Sigmoid colon (tissue), 7 donors: ENCODE measurements at places on chromosomes 7 and 10. TPM values are rescaled to one million over a fixed set of nuclear protein-coding genes. Genes with fewer than 3 reads are reported as not detected.

DNA sequence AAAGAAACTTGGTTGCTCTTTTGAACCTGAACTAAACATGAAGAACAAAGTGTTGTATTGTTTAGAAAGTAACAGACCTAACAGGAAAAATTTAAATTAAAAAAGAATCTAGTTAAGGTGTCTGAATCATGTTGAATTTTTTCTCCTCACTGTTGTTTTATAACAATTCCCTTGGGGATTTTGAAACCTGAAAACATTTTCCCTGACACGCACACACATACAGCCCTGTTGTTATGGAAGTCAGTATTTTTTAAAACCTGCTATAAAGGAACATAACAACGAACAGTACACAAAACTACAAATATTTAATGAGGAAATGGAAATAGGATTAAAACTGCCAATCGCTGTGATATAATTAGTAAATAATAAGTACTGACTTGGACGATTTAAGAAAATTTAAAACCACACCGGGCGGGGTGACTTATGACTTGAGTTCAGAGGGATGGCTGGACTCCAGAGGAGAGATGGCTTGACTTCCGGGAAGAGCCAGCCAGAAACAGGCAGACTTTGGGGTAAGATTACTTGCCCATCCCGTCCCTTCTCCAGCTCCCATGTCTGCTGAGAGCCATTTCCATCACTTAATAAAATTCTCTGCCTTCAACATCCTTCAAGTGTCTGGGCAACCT is 16.2 kb upstream of the SPOCK2 start:
- H3K4me3 ChIP-seq: no peak overlapping the region
- H3K36me3 ChIP-seq: no peaks in the 10 kb centered on the region
- DNase-seq: no peak
- no peak overlapping the region for H3K27ac ChIP-seq
- no peaks in the 10 kb centered on the region for H3K4me1 ChIP-seq
- H3K27me3 ChIP-seq: no peaks in the 10 kb centered on the region

GRCh38 chr7:116139007-116139406 is 71.3 kb upstream of the TES start:
- DNase-seq: no peak
- H3K27me3 ChIP-seq: no peaks in the 10 kb centered on the region
- no peaks in the 10 kb centered on the region for H3K36me3 ChIP-seq

- H3K4me1 ChIP-seq: no peaks in the 10 kb centered on the region
- H3K4me3 ChIP-seq: no peak overlapping the region
- DNase-seq: no peak
- no peaks in the 10 kb centered on the region for H3K27me3 ChIP-seq
Measured at GRCh38 chr7:49885593-49886285, 112.3 kb downstream of the VWC2 start.

DNA sequence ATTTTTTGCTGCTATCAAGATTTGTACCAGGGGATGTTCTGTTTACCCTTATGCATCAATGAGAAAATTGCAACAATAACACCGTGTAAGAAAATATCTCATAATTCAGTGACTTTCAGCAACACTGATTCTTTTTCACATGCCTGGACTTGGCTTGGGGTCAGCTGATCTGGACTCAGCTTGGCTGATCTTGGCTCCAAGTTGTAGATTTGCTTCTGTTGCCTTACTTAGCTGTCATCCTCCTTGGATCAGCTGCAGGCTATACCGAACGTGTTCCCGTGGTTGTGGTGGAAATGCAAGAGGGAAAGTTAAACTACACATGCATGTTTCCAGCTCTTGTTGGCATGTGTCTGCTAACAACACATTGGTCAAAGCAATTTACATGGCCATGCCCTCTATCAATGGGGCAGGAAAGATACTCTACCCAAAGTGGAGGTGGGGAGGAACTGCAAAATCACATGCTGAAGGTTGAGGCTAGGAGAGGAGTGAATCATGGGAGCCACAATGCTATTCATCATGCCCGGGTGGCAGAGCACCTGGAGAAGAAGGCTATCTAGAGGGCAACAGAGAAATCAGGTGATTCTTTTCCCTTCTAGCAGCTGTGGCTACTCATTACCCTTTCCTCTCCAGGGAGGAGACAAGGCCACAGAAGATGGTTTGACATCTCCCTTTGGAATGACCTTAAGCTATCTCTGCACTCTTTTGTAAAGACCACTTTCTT is 1276.3 kb upstream of the AUTS2 start:
- H3K27me3 ChIP-seq: no peaks in the 10 kb centered on the region
- DNase-seq: no peak
- H3K27ac ChIP-seq: peak overlapping the region; percentile 42
- H3K4me1 ChIP-seq: peaks cover 13% of the 10 kb centered on the region
- no peaks in the 10 kb centered on the region for H3K36me3 ChIP-seq
- no peak overlapping the region for H3K4me3 ChIP-seq

DNA sequence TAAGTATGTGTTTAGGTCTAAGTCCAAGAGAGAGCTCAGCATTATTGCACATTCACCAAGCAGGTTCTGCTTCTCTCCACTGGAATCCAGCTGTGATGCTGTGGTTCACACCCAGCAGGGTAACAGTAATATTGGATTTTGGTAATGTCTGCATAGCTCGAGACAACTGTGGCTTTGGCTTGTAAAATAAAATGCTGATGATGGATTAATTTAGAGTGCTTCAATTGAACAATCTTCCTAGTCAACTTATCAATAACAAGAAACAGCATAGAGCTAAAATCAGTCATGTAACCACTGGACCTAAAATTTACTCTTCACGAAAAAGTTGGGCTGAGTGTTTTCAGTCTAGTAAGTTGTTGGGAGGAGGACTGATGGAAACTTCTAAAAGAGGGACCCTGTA is 709.2 kb downstream of the TYW1 start:
- no peaks in the 10 kb centered on the region for H3K4me1 ChIP-seq
- no peaks in the 10 kb centered on the region for H3K36me3 ChIP-seq
- H3K4me3 ChIP-seq: no peak overlapping the region
- no peaks in the 10 kb centered on the region for H3K27me3 ChIP-seq

GRCh38 chr7:55413442-55413841 is 48.3 kb downstream of the LANCL2 start:
- DNase-seq: no peak
- H3K4me3 ChIP-seq: no peak overlapping the region
- no peaks in the 10 kb centered on the region for H3K27me3 ChIP-seq
- no peak overlapping the region for H3K27ac ChIP-seq
- H3K4me1 ChIP-seq: no peaks in the 10 kb centered on the region
- no peaks in the 10 kb centered on the region for H3K36me3 ChIP-seq

DNA sequence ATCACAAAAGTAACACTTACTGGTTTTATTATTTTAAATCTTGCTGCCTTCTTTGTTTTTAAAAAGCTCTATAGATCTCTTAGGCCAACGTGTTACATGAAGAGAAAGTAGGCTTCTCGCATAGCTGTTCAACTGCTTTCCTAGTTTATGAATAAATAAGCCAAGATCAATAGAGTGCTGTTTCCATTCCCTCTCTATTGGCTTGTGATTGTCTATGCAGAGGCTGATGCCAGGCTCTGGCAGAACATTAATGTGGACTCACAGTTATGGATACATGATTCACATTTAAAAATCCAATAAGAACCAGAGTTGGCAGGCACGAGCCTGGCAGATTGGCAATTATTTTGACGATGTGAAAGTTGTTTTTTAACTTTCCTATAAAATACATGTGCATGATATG is 137.5 kb downstream of the GNAT3 start:
- no peaks in the 10 kb centered on the region for H3K27me3 ChIP-seq
- peaks cover 21% of the 10 kb centered on the region for H3K4me1 ChIP-seq
- H3K4me3 ChIP-seq: no peak overlapping the region

DNA sequence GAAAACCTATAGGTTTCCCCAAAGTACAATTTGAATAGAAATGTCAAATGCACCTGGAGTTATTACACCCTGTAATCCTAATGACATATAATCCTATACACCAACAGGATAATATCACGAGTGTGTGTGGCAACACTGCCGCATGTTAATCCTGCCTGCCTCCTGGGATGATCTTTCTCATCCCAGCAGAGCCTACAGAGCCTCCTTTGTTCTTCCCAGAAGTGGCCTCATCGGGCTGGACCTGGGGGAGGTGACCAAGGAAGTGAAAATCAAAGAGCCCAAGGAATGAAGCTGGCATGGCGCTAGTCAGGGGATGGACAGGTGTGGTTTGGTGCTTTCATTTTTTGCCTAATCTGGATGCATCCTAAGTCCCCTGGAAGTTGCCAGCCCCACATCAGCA is 29.5 kb upstream of the LEP start:
- no peak overlapping the region for H3K4me3 ChIP-seq
- no peaks in the 10 kb centered on the region for H3K36me3 ChIP-seq
- H3K27me3 ChIP-seq: no peaks in the 10 kb centered on the region
- H3K4me1 ChIP-seq: no peaks in the 10 kb centered on the region

DNA sequence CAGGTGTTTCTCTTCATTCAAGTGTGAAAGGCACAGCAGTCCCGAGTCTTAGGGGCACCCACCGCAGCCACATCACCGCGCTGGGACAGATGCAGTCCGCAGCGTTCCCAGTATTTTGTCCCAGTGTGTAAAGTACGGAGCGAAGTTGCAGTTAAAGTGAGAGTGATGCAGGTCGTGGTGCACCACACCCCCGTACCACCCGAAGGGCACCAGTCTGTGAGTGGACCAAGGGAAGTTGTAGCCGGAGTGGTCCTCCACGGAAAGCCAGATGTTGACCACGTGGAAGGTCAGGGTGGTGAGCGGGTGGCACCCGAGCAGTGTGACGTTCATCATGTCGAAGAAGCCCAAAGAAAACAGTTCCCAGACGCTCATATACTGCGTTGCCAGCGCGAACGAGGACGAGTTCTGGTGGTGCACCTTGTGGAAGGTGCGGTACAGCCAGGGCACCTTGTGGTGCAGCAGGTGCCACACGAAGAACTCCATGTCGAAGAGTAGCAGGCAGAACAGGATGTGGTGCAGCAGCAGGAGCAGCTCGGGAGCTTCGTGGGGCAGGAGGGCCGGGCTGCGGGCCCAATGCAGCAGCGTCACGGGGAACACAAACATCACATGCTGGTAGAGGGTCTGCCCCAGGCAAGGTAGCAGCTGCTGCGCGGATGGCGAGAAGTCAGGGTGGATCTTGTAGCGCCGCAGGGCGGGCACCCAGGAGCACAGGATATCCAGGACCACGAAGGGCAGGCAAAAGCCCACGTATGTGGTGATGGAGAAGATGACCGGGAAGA is 526 bp downstream of the CH25H start:
- H3K4me3 ChIP-seq: peak overlapping the region; percentile 43
- peak; percentile 74 for DNase-seq
- H3K27ac ChIP-seq: peak overlapping the region; percentile 80
- H3K4me1 ChIP-seq: peaks cover 20% of the 10 kb centered on the region

- no peak overlapping the region for H3K4me3 ChIP-seq
- no peaks in the 10 kb centered on the region for H3K27me3 ChIP-seq
- H3K36me3 ChIP-seq: no peaks in the 10 kb centered on the region
Measured at GRCh38 chr7:4851459-4852422, 10.1 kb downstream of the PAPOLB start.

GRCh38 chr7:27193335-27194001 is 6.4 kb downstream of the HOXA13 start:
- H3K36me3 ChIP-seq: no peaks in the 10 kb centered on the region
- peaks cover 29% of the 10 kb centered on the region for H3K27me3 ChIP-seq
- no peak for DNase-seq
- H3K4me1 ChIP-seq: peaks cover 72% of the 10 kb centered on the region

GRCh38 chr7:51213618-51214017 is 103.0 kb downstream of the COBL start:
- H3K36me3 ChIP-seq: no peaks in the 10 kb centered on the region
- H3K4me1 ChIP-seq: no peaks in the 10 kb centered on the region
- no peak overlapping the region for H3K4me3 ChIP-seq
- no peaks in the 10 kb centered on the region for H3K27me3 ChIP-seq

DNA sequence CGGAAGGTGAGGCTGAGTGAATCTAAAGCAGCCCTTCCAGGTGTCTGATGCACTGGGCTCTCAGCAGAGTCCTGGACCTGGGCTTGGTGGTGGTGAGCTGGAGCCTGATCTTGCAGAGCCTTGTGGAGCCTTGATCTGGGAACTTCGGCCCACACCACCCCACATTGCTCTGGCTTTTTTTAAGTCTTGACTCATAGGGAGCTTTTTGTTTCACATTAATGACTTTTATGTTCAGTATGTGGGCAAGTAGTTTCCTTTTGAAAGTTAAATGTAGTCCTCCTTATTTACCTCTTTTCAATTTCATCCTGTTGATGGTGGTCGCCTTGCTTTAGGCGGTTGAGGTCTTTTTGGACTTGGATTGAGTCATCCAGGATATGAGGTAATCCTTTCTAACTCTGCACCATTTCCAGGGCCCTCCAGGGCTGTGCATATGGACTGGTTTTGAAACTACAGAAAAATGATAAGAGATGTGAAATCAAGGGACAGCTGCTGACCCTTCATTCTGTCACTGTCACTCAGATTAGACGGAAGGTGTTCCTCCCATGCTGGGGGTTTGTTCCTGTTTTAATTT is 2.9 kb upstream of the NRAP start:
- H3K36me3 ChIP-seq: no peaks in the 10 kb centered on the region
- H3K4me1 ChIP-seq: no peaks in the 10 kb centered on the region
- no peaks in the 10 kb centered on the region for H3K27me3 ChIP-seq
- H3K4me3 ChIP-seq: no peak overlapping the region

Gene NPSR1
- 0.51 TPM for polyA plus RNA-seq

Gene CCL24
- polyA plus RNA-seq: 32.8 TPM
